CD4-positive, alpha-beta T cell treated with Interleukin-17A for 4 hours (primary cell): ENCODE measurements at places on chromosomes 1 and 21.

DNA sequence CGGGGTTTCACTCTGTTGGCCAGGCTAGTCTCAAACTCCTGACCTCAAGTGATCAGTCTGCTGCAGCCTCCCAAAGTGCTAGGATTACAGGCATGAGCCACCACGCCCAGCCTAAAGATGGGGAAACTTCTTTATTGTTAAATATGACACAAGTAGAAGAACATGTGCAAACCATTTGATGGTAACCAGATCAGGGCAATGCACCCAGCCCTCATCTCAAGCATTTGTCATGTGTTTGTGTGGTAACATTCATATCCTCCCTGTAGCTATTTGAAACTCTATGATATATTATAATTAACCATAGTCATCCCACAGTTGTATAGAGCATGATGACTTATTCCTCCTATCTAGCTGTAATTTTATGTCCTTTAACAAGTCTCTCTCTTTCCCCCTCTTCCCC is 119.5 kb upstream of the TMPRSS2 start:
- DNase-seq = no peak

DNA sequence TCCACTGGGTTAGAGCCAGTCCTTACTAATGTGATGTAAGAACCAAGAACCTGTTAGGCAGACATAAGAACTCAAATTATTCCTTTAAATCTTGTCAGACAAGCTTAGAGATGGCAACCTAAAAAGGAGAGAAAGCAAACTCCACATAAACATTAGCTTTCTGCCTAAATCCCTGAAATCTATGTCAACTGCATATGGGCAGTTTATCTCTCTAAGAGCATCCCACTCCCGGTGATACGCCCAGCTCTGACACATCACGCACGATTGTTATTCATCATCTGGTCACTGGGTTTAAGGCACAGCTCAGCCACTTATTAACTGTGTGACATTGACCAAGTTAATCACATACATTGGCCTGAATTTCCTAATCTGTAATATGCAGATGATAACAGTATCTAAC is 323.7 kb downstream of the HHIPL2 start:
- no peak for DNase-seq

DNA sequence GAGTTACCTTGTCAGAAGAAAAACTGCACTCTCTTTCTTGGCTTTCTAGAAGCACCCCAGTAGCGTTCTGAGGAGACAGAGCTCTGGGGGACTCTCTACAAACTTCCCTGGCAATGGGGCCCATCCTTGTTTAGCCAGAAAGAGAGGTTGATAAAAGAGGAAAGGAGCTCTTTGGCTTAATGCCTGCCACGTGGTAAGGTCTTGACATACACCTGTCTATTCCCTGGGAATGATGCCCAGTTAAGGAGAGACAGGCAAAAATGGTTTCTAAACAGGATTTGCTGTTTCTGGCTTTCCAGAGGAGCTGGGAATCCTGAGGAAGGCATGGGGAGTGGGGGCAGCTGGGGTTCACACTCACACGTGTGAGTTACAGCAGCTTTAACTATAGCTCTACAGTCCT is 30.2 kb upstream of the IL20 start:
- DNase-seq = no peak

DNA sequence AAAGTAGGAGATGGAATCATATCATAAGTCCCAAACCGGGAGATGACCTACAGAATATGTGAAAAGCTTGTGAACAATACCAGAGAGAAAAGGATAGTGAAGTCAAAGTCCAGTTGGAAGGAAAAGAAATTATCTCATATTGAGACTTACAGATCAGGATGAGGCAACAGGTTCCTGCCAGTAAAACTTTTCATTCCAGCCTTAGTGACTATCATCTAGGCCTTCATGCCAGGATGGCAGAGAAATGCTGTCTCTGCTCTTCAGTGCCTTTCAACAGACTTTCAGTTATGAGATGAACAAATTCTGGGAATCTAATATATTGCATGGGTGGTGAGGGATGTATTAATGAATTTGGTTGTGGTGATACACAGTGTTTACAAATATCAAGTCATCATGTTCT is 52.3 kb downstream of the NTMT2 start:
- no peak for DNase-seq

DNA sequence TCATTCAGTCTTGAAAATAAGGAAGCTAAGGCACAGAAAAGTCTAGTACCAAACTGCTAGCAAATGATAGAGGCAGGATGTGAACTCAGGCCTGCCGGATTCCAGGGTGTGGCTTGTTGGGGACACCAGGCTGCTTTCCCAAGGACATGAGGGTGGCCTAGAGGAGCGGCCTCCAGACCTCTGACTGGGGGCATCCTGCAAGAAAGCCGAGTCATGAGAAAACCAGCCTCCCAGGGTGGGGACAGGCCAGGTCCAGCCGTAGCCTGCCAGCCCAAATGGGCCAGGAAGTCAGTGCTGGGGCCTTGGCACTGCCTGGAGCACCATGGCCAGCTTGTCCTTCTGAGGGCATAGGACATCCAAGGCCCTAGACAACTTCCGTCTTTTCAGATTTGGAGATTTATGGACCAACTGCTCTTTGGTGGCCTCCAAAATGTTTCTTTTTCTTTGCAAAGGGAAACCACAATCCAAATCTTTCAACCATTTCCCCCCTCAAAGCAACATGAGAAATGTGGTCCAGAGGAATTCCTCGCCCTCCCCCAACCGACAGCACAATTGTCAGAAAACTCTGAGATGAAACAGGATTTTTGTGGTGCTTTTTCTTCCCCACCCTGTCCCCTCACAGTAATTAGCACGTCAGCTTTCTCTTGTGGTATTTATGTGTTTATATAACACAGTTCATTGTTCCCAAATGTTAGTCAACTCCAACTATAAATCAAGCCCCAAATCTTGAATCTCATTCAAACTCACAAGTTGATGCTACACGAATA is 212.3 kb downstream of the KAZN start:
- no peak for DNase-seq

GRCh38 chr1:246681900-246682895 is 42.0 kb upstream of the SCCPDH start:
- DNase-seq = no peak

- DNase-seq = peak; percentile 16
Measured at GRCh38 chr1:157580179-157580827, 17.6 kb downstream of the FCRL4 start.

DNA sequence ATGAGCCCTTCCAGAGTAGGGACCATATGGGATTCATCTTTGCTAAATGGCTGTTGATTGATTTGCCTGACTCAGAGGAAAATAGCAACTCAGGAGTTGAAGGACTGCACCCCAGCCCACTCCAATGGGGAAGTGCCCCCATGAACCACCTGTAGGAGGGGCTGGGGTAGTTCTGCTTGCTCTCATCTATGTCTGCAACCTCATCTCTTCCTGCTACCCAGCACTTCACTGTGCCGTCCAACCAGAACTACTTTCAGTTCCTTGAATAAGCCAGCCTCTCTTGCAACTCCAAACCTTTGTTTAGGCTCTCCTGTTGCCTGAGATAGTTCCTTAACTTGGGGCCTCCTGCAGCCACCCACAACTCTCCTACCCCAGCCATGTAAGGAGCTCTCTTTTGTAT is 26.6 kb downstream of the BEND5 start:
- DNase-seq = no peak

DNA sequence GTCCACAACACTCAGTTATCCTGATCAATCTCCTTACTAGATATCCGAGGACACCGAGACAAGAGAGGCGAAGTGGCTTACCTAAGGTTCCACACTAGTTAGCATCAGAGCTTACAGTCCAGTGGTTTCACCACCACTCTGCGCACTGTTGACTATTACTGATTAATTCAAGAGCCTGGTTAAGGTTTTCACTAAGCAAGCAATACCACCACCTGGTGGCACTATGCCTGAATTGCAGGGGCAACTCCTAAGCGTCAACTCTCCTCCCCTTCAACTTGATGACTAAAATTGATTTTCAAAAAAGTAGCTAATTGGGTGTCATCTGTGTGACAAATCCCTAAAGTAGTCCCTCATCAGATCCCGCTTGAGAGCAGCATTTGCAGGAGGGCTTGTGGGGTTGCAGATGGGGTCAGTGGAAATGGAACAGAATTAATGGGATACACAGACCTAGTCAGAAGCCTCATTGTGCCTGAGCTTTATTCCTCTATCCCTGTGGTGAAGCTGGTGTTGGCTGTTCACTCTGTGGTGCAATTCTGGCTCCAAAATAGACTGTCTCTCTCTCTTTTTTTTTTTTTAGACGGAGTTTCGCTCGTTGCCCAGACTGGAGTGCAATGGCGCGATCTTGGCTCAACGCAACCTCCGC is 9.1 kb downstream of the TTC22 start:
- peak; percentile 40 for DNase-seq

- no peak for DNase-seq
Measured at GRCh38 chr1:218346391-218347204, 1.5 kb downstream of the TGFB2 start.

DNA sequence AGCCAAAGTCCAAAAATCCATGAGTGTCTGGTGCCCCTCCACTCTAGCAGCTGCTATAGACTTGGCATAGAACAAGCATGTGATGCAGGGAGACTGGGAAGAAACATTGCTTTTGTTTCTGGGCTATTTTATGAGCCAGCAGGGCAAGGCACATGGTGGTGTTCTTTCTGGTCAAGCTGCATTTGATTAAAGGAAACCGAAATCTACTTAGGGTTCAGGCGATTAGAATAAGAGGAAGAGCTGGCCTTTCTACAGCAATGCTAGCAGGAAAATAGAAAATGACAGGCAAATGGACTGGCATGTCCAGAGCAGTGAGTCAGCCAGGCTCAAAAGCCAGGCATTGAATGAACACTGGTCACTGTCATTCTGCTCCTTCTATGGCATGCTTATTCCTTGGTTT is 28.5 kb upstream of the ARHGAP29 start:
- DNase-seq = no peak

- DNase-seq = no peak
Measured at GRCh38 chr1:162716123-162716522, 74.4 kb upstream of the HSD17B7 start.

DNA sequence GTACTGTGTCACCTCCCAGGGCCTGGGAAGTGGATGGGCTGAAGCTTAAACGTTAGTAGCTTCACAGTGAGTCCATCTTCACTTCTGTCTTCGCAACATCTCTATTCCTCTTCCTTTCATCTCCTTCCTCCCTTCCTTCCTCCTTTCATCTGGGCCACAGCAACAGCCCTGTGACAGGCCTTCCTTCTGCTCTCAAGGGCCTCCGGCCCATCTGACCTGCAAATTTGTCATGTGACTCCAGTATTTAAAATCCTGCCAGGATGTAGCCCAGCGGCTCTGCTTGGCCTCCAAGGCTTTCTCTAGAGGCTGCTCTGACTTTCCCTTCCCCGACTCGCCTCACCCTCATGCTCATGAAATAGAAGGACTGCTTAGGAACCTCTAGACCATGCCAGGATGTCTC is 10.9 kb upstream of the BATF3 start:
- DNase-seq = no peak

DNA sequence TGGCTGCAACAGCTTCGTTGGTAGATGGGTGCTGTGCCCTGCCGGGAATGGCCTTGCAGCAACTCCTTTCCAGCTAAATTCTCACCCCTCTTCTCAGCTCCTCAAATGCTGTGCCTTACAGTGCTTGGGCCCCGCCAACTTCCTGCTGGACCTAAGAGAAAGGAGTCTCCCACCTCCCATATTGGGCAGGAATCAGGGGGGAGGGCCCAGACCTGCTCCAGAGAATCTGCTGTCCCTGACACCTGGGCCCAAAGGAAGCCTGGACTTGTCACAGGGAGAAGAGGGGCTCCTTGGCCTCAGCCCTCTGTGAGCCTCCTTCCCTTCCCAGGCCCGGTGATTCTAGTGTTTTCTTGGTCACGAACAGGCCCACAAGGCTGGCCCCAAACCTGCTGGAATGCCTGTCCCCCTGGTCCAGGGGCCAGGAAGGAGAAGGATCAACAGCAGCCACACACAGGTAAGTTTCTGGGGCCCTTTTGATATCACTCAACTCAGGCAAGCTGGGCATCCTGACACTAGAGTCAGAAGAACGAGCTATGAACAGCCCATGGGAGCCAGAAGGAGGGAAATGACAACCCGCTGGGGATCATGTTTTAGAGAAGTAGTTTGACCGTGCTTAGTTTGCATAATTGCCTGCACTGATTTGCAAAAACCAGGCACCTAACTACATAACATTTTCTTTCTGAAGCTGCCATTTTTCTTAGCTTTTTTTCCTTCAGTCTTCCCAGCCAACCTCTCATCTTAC is 86.2 kb downstream of the CD247 start:
- no peak for DNase-seq

DNA sequence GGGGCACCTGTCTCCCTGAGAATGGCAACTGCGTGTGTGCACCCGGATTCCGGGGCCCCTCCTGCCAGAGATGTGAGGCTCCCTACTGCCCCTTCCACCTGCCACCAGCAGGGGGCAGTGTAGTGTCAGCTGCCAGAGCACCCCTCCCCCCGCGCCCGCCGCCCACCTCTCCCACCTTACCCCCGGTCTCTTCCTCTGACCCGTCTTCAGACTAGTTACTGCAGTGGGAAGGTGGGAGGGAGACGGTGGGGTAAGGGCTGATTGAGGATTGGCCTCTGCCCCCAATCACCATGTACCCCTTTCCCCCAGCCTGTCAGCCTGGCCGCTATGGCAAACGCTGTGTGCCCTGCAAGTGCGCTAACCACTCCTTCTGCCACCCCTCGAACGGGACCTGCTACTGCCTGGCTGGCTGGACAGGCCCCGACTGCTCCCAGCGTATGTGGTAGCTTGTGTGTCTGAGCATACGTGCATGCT is 10.1 kb upstream of the LRRC71 start:
- DNase-seq = peak; percentile 69

DNA sequence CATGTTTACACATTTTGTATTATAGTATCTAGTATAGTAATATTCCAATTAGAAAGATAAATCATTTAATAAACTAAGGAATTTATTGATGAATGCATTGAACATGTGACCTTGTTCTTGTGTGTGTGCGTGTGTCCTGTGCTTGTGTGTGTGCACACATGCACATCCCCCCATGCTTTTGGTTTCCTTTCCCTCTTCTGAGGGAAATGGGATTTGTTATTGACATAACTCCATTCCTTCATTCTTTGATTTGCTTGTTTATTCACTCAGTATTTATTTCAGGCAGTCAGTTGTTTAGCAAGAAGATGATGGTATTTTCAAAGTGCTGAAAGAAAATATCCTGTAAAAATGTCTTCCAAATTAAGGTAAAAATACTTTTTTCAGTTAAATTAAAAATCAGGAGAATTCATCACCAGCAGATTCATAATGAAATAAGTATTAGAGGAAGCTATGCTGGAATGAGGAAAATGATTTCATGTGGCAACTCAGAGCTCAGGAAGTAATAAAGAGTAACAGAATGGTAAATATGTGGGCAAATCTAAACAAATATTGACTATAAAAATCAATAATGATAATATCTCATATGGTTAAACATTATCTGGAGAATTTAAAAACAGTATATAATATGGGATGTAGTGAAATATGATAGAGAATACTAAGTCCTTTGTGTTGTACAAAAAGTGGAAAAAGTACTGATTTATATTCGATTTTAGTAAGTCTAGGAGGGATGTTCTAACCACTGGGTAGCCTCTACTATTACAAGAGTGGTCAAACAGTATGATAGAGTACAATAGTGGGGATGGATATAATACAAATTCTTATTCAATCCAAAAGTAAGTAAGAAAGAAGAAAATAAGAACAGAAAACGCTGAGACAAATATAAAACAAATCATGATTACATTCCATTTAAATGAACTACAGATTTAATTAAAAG is 35.2 kb upstream of the SIPA1L2 start:
- no peak for DNase-seq

GRCh38 chr1:53482441-53483153 is 23.4 kb downstream of the DMRTB1 start:
- no peak for DNase-seq
